ENCODE measurements at places on chromosomes 2 and 18. TPM values are rescaled to one million over a fixed set of nuclear protein-coding genes. Genes with fewer than 3 reads are reported as not detected.

DNA sequence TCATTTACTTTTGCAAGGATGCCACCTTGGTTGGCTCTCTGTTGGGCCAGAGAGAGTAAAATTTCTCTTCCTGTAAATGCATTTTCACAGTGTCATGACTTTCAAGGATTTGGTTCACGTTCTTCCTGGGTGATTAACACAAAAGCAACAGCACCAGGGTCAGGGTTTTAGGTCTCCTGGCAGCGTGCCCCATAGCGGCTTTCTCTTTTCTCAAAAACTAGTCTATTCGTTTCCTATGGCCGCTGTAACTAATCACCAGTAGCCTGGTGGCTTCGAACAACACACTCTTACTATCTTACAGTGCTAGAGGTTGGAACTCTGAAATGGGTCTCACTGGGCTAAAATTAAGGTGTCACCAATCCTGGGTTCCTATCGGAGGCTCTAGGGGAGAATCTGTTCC is 56.3 kb upstream of the ACMSD start:
- no peak overlapping the region for H3K27ac ChIP-seq
- no peaks in the 10 kb centered on the region for H3K4me1 ChIP-seq
- no peak overlapping the region for H3K4me3 ChIP-seq
- no peaks in the 10 kb centered on the region for H3K27me3 ChIP-seq
- no peak for DNase-seq

DNA sequence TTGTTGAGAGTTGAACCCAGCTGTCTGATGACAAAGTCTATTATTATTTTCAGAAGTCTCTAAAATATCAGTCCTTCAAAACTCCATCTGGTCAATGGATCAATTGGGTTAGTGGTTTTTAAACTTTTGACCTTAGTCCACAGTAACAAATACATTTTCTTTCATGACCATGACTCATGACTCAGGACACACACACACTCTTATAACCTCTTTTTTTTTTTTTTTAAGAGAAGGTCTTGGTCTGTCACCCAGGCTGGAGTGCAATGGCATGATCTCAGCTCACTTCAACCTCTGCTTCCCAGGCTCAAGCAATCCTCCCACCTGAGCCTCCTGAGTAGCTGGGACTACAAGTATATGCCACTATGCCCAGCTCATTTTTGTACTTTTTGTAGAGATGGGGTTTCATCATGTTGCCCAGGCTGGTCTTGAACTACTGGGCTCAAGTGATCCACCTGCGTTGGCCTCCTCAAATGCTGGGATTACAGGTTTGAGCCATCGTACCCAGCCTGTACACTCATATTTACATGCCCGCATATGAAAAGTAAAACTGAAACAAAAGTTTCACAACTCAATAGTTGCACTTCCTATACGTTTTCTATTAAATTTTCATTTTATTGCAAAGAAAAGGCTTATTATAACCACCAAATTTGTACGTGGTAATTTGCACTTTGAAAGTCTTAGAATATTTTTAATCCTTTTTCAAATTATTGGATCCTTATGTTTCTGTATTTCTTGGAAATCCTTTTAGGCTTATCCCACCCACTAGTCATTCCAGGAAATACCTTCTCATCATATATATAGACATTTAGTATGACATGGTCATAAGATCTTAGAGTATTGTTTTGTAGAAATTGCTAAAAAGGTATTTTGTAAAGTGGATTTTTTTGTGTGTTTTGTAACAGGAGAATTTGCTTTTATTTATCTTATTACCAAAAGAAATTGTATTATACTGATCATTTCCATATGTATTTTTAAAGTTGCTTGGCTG is 199.0 kb downstream of the LPIN1 start:
- DNase-seq, result no peak
- H3K27me3 ChIP-seq, result no peaks in the 10 kb centered on the region
- H3K4me1 ChIP-seq, result no peaks in the 10 kb centered on the region

GRCh38 chr18:48605408-48605845 is 66.6 kb downstream of the CTIF start:
- H3K4me1 ChIP-seq, result no peaks in the 10 kb centered on the region
- H3K4me3 ChIP-seq, result no peak overlapping the region
- H3K36me3 ChIP-seq, result no peaks in the 10 kb centered on the region
- H3K27me3 ChIP-seq, result no peaks in the 10 kb centered on the region
- no peak overlapping the region for H3K27ac ChIP-seq

- H3K4me3 ChIP-seq, result peak overlapping the region; percentile 3
- no peaks in the 10 kb centered on the region for H3K27me3 ChIP-seq
- H3K4me1 ChIP-seq, result no peaks in the 10 kb centered on the region
- no peaks in the 10 kb centered on the region for H3K36me3 ChIP-seq
- peak; percentile 30 for DNase-seq
These were observed 10.4 kb downstream of the COLEC11 start for GRCh38 chr2:3604991-3605961.

GRCh38 chr2:148021886-148022285 is 995 bp downstream of the MBD5 start:
- no peak for DNase-seq
- H3K4me3 ChIP-seq, result peak overlapping the region; percentile 60
- H3K4me1 ChIP-seq, result no peaks in the 10 kb centered on the region
- no peaks in the 10 kb centered on the region for H3K27me3 ChIP-seq
- H3K27ac ChIP-seq, result peak overlapping the region; percentile 90
- no peaks in the 10 kb centered on the region for H3K36me3 ChIP-seq

DNA sequence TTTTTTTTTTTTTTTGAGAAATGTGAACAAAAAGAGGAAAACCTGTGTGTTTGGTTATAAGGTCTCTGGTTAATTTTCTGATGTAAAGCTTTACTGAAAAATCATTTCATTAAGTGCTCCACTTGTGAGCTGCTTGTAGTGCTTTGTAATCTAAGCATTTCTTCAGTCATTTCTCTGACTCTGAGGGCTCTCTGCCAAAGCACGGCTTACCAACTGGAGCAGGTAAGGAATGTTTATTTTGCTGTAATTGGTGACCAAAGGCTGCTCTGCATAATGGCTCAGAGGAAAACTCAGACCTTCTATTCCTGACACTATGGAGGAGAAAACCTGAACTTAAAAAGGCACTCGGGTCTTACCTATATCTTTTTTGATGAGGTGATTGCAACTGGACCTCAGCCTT is 848.8 kb downstream of the MBD2 start:
- no peak overlapping the region for H3K4me3 ChIP-seq
- no peaks in the 10 kb centered on the region for H3K27me3 ChIP-seq
- H3K27ac ChIP-seq, result no peak overlapping the region
- no peaks in the 10 kb centered on the region for H3K36me3 ChIP-seq
- no peaks in the 10 kb centered on the region for H3K4me1 ChIP-seq
- no peak for DNase-seq

DNA sequence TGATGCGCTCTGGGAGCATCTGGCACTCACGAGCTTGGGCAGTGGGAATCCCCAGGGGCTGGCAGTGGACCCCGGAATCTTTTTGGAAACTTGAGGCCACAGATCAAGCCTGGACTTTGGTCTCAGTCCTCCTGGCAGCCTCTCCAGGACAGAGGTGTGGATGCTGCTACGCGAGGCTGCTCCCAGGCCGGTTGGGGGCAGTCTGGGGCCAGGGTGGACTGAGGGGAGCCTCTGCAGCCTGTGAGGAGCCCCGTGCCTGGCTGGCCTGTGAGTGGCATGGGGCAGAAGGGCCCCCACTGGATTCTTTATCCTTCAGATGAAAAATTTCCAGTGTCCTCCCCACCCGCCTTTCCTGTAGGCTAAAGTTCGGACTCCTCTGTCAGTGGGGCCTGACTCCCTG is 12.7 kb upstream of the DES start:
- no peak overlapping the region for H3K4me3 ChIP-seq
- H3K27me3 ChIP-seq, result no peaks in the 10 kb centered on the region
- DNase-seq, result no peak
- H3K27ac ChIP-seq, result no peak overlapping the region

DNA sequence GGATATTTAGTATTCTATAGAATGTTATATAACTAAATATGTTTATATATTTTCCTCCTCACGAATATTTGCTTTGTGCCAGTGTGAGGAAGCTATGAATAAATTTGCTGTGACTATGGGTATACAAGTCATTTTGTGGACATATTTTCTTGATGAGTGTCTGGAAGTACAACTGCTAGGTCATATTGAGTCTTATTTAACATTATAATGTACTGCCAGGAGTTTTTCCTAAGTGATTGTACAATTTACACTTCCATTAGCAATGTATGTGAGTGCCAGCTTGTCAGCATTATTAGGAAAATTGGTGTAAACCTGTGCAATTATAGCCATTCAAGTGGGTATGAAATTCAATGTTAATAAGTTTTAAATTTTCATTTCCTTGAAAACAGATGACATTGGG is 1328.9 kb upstream of the TMEFF2 start:
- H3K27ac ChIP-seq, result no peak overlapping the region
- H3K4me3 ChIP-seq, result no peak overlapping the region
- H3K36me3 ChIP-seq, result no peaks in the 10 kb centered on the region
- H3K4me1 ChIP-seq, result no peaks in the 10 kb centered on the region
- no peak for DNase-seq

DNA sequence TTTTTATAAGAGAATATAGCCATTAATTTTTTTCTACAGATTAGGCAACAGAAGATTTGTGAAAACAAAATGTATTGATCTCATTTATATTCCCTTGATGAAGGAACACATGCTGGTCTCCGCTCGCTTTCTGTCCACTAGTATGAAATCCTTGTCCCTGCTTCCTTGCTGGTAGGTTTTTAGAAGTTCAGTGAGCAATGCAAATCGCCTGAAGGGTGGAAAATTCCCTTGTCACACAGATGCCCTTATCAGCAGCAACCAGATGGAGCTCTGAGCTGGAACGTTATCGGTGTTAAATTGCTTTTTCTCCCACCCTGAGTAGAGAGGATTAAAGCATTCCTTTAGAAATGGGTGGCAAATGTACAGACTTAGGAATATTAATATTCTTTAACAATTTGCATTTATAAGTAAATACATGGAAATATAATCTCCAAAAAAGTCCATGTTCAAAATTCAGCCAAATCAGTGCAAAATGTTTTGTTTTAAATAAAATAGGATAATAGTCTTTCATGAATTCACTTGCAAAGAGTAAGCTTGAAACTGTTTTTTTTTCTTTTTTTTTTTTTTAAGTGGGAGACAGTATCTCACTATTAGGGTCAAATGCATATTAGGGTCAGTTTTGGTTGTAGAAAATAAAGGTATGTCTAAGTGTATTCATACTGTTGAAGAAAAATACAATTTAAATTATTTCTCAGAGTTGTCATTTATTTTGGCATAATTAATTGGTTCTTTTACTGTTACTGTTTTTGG is 164.0 kb upstream of the MYO3B start:
- no peaks in the 10 kb centered on the region for H3K4me1 ChIP-seq
- no peak overlapping the region for H3K4me3 ChIP-seq
- no peaks in the 10 kb centered on the region for H3K27me3 ChIP-seq
- DNase-seq, result no peak

- no peaks in the 10 kb centered on the region for H3K36me3 ChIP-seq
- DNase-seq, result no peak
- H3K27ac ChIP-seq, result no peak overlapping the region
- no peaks in the 10 kb centered on the region for H3K27me3 ChIP-seq
- no peak overlapping the region for H3K4me3 ChIP-seq
These were observed 101.1 kb upstream of the LPIN2 start for GRCh38 chr18:3114026-3114425.

DNA sequence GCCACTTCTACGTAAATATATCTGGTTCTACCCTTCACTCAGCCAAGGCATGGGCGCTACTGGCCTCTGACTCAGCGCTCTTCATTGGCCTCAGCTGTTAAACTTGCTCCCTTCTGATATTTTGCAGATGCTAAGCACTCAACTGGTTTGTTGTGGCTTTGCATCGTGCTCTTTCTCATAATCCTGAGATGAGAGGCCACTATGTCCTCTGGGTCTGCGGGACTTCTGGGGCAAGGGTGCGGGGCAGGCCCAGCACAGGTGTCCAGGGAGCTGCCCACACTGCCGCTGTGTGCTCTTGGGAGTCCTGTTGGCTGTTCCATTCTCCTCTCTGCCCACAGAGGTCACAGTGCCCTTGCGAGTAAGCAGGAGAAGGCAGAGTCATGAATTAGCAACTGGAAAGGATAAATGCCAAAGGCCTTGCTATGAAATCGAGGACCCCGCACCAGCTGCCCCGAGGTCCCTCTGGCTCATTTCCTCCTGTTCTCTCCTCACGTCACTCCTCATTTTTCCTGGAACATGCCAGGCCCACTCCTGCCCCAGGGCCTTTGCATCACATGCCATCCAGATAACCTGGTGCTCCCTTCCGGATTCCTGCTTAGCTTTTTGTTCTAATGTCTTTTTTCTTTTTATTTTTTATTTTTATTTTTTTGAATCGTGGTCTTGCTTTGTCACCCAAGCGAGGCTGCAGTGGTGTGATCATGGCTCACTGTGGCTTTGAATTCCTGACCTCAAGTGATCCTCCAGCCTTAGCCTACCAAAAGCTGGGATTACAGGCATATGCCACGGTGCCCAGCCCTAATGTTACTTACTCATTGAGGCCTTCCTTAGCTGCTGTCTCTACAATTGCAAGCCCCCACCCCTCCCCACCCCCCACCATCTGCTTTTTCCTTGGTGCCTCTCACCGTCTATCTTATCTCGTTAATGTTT is 34.9 kb upstream of the MAT2A start:
- no peak overlapping the region for H3K4me3 ChIP-seq
- no peak for DNase-seq
- peak overlapping the region; percentile 79 for H3K27ac ChIP-seq

- no peak for DNase-seq
- H3K36me3 ChIP-seq, result no peaks in the 10 kb centered on the region
- H3K27me3 ChIP-seq, result no peaks in the 10 kb centered on the region
- no peak overlapping the region for H3K27ac ChIP-seq
These were observed 8.6 kb upstream of the RNF152 start for GRCh38 chr18:61901323-61901986.

DNA sequence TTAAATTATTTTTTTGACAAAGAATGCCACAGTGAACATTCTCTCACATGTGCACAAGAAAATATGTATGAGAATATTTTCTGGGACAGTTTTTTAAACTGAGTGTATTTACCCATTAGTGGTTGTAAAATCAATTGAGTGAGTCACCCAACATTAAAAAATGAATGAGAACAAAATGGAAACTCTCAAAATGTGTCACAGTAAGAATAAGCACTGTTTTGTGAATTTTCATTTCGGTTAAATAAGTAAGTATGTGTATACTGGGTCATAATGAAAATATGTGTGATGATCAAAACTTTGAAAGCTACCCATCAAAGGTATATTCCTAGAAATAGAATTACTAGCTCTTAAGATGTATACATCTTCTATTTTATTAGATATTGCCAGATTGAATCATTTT is 11.6 kb downstream of the BABAM2 start:
- no peak overlapping the region for H3K27ac ChIP-seq
- no peaks in the 10 kb centered on the region for H3K36me3 ChIP-seq
- H3K27me3 ChIP-seq, result no peaks in the 10 kb centered on the region
- no peak for DNase-seq
- no peak overlapping the region for H3K4me3 ChIP-seq

GRCh38 chr2:104939570-104940217 is 85.8 kb downstream of the POU3F3 start:
- DNase-seq, result no peak
- H3K36me3 ChIP-seq, result no peaks in the 10 kb centered on the region
- H3K27ac ChIP-seq, result no peak overlapping the region
- no peaks in the 10 kb centered on the region for H3K27me3 ChIP-seq
- peak overlapping the region; percentile 8 for H3K4me3 ChIP-seq

- no peaks in the 10 kb centered on the region for H3K36me3 ChIP-seq
- no peaks in the 10 kb centered on the region for H3K27me3 ChIP-seq
- no peak for DNase-seq
- no peak overlapping the region for H3K27ac ChIP-seq
- H3K4me1 ChIP-seq, result no peaks in the 10 kb centered on the region
These were observed 18.6 kb upstream of the VPS4B start for GRCh38 chr18:63440881-63441280.

GRCh38 chr2:196183172-196183473 is 11.7 kb upstream of the STK17B start:
- no peaks in the 10 kb centered on the region for H3K36me3 ChIP-seq
- H3K4me1 ChIP-seq, result no peaks in the 10 kb centered on the region
- DNase-seq, result no peak
- no peak overlapping the region for H3K27ac ChIP-seq

The ACTG2 gene
- total RNA-seq, result 3.8 TPM

The GCG gene
- total RNA-seq, result not detected

The CD207 gene
- not detected for total RNA-seq

The OR6B2 gene
- total RNA-seq, result not detected

Data from breast epithelium (tissue), 4 donors.